ENCODE measurements at places on chromosomes 6 and 20.

DNA sequence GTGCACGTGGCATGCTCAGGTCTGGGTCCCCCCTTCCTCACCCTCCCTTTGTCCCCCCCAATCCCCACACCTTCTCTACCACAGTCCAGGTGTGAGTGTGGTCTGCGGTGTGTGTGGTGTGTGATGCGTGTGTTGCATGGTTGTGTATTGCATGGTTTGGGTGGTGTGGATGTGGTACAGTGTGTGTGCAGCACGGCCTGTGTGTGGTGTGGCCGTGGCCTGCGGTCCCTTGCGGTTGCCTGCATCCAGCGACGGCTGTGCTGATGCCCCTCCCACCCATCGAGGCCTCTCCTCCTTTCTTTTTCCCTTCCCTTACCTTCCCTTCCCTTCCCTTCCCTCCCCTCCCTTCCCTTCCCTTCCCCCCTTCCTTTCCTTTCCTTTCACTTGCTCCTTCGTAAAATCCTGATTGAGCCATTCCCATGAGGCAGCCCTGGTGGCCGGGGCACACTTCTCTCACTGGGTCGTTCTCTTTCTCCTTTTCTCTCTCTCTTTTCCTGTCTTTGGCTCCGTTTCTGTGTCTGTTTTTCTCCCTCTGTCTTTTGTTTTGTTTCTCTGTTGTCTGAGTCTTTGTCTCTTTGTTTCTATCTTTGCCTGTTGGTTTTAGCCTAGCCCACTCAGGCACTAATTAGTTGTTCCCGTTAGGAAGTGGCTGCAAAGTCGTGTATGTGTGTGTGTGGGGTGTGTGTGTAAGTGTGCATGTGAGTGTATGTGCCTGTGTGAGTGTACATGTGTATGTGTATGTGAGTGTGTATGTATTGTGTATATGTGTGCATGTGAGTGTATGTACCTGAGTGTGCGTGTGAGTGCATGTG, 65.7 kb downstream of the SRC start:
- DNase-seq: no peak

- DNase-seq: no peak
Observed at GRCh38 chr20:24462460-24463010, 6.9 kb upstream of the SYNDIG1 start.

- no peak for DNase-seq
Observed at GRCh38 chr20:49602345-49603208, 34.6 kb upstream of the PTGIS start.

DNA sequence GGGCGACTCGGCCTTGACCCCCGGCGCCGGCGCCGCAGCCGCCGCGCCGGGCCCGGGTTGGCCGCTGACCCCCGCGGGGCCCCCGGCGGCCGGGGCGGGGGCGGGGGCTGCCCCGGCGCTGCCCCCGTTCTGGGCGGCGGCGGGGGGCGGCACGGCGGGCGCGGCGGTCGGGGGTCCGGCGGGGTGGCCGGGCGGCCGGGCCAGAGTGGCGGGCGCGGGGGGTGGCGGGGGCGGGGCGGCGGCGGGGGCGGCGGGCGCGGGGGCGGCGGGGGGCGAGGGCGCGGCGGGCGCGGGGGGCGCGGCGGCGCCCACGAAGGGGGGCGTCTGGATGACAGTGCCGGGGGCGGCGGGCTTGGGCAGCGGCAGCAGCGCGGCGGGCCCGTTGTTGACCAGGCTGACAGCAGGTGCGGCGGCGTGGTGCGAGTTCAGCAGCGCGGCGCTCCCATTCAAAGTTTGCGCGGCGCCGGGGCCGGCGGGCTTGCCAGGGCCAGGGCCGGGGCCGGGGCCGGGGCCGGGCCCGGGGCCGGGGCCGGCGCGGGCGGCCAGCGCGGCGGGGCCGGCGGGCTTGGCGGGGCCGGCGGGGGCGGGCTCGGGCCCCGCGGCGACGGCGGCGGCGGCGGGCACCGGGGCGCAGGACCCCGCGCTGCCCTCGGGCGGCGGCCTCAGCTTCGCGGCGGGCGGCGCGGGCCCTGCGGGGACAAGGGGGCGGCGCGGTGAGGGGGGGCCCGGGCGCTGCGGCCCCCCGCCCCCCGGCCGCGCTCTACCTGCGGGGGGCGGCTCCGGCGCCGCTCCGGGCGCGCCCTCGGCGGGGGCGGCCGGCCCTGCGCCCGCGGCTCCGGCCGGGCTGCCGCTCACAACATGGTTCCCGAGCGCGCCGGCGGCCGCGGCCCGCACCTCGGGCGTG, 659 bp downstream of the TAF4 start:
- no peak for DNase-seq

DNA sequence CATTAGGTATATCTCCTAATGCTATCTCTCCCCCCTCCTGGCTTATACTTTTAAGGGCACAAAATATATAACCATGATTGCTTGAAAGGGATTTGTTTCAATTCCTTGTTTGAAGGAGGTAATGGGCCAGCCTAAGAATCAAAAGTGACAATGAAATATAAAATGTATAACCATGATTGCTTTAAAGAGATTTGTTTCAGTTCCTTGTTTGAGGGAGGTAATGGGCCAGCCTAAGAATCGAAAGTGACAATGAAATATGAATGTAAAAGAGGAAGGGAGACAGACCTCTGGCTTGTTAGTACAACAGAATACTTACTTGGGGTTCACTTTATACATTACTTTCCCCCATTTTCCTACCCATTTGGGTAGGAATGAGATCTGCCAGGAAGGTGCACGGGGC, 55.5 kb downstream of the FOXC1 start:
- DNase-seq: no peak

- DNase-seq: no peak
Observed at GRCh38 chr6:87099472-87099871, 4.6 kb upstream of the CGA start.

- no peak for DNase-seq
Observed at GRCh38 chr20:20440481-20440880, 72.6 kb downstream of the INSM1 start.
